ENCODE measurements at places on chromosomes 2 and 18.

- DNase-seq: no peak
Measured at GRCh38 chr18:57845605-57846074, 42.5 kb upstream of the ATP8B1 start.

GRCh38 chr2:27932396-27932795, 41.9 kb downstream of the BABAM2 start:
- no peak for DNase-seq

GRCh38 chr2:96146881-96147592, 1.8 kb upstream of the DUSP2 start:
- DNase-seq: no peak

DNA sequence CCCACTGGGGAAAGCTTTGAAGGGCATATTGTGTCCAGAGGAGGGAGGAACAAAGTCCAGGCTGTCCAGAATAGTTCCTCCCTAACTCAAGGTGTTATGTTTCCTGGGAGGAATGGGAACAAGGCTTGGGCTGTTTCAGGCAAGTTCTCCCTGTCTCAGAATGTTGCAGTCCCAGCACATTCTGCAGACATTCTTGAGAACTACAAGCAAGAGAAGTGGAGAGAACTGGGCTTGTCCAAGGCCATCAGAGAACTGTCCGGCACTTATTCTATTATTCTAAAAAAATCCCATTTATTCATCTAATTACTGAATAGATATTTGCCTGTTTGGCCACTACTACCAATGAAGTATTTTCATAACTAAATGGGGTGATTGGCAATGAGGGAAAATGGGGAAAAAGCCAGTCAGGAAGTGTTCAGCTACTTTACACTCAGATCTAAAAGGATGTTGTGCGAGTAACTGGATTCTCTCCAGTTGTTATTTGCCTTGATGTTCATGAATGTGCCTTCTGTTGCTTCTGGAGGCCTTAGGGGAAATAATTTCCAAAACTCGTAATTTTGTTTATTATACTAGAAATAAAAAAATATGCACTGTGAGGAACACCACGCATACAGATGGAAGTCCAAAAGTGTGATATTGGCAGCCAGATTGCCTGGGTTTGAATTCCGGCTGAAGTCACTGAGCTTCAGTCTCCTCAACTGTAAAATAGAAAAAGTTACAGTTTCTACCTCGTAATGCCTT, 300.1 kb upstream of the RND3 start:
- DNase-seq: no peak

- DNase-seq: no peak
Measured at GRCh38 chr18:77201506-77201905, 48.1 kb upstream of the GALR1 start.

DNA sequence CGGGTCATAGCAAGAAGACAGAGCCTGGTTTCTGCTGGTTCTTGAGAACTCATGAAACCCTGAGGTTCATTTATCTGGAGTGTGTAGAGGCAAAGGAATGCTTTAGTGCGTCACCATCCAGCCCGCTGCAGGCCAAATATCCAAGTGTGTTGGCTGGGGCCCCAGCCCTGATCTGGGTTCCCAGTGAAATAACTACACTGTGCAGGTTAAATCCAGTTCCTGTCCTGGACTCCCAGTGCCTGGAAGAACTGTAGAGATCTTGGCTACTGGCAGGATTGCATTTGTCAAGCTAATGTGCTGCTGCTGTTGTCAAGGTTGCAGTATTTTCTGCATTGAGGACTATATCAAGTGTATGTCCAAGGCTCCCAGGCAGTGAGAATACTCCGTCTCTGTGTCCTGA, 89.9 kb downstream of the MAPK4 start:
- DNase-seq: no peak

DNA sequence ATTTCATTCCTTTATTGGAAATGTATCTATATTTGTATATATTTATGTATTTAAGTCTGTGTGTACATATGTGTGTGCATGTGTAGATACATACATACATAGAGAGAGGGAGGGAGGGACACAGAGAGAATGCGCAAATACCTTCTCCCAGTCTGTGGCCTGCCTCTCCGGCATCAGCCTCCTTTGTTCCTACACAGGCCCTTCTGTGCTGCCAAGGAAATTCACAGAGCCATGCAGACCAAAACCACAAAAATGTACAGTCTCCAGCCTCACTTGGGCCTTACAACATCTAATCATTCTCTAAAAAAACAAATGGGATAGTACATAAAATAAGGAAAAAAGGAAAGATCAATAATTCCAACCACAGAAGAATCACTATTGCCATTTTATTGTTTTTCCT, 8.8 kb upstream of the CRACDL start:
- no peak for DNase-seq

DNA sequence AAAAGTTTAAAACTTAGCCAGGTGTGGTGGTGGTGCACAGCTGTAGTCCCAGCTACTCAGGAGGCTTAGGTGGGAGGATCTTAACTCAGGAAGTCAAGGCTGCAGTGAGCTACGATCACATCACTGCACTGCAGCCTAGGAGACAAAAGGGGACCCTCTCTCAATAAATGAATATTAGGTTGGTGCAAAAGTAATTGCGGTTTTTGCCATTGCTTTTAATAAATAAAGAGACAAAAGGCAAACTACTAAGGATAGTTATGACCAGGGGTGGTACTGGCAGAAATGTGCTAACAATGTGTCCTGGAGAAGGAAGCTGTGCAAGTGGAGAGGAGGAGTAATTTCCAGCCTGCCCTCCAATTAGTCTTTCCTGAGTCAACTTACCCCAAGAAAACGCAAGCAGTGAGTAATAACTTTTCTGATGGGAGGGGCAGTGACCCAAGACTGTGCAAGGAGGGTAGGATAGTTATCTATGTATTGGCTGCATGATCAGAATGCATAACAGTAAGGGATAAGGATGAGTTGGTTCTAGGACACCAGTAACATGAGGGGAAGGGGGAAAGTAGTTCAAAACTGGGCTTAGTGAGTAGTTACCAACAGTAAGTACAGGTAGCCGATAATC, 1.5 kb downstream of the EXOC6B start:
- no peak for DNase-seq

- DNase-seq: no peak
Measured at GRCh38 chr2:231489990-231490389, 25.7 kb upstream of the NCL start.

GRCh38 chr18:70288171-70288850, 534 bp upstream of the SOCS6 start:
- DNase-seq: no peak

GRCh38 chr2:30239308-30239985, 8.1 kb downstream of the LBH start:
- peak; percentile 60 for DNase-seq

GRCh38 chr2:126793885-126794613, 104.6 kb upstream of the TEX51 start:
- DNase-seq: no peak

- no peak for DNase-seq
Measured at GRCh38 chr2:52082646-52083045, 1050.7 kb upstream of the NRXN1 start.

GRCh38 chr18:72391951-72392350, 152.2 kb downstream of the CBLN2 start:
- DNase-seq: no peak

- DNase-seq: no peak
Measured at GRCh38 chr2:106147665-106148064, 46.4 kb downstream of the UXS1 start.

DNA sequence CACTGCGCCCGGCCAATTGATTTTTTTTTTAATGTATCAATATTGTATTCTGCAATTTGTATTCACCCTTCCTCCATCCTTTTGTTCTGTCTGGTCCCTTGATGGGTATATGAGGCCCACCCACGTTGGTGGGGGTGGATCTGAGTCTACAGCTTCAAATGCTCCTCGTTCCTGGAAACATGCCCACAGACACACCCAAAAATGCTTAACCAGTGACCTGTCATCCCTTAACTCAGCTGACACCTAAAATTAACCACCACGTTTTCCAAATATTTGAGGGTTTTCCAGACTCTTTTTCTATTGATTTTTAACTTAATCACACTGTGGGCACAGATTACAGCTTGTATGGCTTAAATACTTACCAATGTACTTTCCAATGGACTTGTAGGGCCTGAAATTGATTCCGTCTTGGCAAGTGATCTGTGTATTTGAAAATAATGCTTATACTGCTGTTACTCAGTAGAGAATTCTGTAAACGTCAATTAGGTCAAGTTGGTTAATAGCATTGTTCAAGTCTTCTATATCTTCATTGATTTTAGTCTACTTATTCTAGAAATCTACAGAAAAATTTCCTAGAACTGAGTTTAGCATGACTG, 34.4 kb upstream of the CYP27C1 start:
- no peak for DNase-seq

DNA sequence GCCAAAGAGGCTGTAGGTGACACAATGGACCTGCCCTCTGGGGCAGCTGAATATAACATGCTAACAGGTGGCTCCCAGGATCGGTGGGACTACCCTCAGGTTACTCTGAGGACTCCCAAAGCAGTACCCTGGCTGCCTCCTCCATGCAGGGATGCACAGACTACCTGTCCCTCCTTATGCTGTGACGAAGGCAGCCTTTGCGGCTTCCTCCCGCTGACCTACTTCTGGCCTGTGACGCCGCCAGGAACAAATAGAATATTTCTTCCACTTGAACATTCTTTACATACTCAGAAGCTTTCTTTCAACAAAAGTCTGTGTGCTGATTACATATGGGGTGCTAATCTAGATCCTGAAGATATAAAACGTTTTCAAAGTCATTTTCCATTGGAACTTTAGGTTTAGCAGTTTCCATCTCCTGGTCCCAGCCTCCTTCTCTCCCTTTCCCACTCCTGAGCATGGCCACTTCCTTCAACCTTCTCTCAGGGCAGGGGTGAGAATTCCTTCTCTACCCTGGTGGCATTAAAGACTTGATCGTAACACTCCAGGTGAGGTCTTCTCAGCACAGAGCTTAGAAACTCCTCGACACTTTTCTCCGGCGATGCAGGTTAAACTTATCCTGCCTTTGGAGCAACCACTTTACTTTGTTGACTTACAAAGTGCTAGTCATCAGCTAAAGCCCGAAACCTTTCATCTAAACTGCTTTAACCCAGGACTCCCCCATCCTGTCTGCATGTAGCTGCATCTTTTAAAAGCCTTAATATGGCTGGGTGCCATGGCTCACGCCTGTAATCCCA, 58.9 kb upstream of the STK17B start:
- peak; percentile 33 for DNase-seq

GRCh38 chr2:122028371-122029100, 273.1 kb downstream of the TSN start:
- DNase-seq: no peak

DNA sequence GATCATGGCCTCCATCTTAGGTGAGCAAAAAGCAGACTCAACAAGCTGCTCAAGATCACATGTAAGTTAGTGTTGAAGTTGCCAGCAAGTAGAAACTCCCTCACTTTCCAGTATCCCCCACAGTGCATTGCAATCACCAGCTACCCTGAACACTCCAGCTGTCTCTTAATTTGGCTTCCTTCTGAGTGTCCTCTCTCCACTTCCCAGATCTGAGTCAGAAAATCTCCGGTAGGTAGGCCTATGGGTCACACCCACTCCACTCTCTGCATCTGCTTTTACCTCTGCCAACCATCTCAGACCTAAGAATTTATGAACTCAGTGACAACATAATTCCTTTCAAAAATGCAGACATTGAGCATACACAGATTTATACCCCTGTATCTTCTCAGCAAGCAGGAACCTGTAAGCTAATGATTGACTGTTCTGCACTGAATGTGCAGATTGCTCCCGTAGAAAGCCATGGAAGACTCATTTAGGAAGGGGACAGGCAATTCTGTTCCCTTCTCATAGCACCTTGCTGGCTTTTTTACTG, 656.9 kb downstream of the EPHA4 start:
- no peak for DNase-seq

DNA sequence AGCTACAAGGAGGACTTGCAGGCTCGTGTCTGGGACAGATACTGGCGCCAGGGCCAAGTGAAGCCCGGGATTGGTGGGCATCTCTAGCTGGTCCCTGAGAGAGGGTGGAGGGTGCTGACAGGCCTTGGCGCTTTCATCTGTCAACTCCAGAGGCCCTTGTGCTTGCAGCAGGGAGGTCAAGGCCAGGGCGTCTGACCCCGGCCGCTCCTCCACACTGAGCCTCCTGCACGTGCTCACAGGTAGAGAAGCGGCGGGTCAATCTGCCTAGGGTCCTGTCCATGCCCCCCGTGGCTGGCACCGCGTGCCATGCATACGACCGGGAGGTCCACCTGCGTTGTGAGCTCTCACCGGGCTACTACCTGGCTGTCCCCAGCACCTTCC, 9.5 kb downstream of the CAPN10 start:
- DNase-seq: no peak

GRCh38 chr2:46885376-46885775, 30.2 kb downstream of the MCFD2 start:
- no peak for DNase-seq

GRCh38 chr2:237352279-237352845, 61.6 kb downstream of the COL6A3 start:
- no peak for DNase-seq

- DNase-seq: no peak
Measured at GRCh38 chr2:230896346-230897115, 28.5 kb downstream of the GPR55 start.

- no peak for DNase-seq
Measured at GRCh38 chr2:111007757-111008688, 112.7 kb upstream of the BCL2L11 start.

DNA sequence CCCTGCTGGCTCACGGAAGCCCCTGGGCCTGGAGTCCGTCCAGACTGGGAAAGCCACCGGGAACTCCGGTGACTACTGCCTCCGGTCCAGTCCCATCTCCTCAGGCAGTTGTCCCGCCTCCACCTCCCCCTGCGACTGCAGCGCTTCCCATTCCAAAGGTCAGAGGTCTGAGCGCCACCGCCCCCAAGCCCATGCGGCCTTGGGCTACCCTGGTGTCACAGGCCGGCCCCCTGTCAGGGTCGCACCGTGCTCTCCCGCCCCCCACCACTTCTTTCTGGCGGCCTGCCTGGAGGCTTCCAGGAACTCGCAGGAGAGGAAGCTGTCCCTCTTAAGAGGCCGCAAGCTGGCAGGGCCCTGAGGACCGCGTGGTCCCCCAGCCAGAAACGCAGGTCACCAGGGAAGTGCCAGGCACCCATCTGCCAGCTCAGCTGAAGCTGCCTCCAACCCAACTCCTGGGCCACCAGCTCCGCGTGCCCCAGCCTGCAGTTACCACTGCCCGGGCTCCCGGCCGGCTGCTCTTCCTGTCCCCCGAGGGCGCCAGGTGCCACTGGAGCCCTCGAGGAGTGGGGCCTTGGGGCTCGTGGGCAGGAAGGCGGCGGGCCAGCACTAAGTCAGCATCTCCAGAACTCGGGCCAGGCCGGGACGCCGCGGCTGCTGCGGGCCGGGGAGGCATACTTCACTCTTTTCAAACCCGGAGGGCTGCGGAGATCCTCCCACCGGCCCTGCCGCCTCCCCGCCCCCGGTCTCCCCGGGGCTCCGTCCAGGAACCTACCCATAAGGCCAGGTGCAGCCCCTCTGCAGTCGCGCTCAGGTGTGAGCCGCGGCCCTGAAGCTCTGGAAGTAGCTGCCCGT, 83.3 kb upstream of the POMC start:
- peak; percentile 27 for DNase-seq

GRCh38 chr18:61597316-61597715, 264.1 kb downstream of the CDH20 start:
- DNase-seq: no peak

Measured in stimulated activated CD4-positive, alpha-beta T cell treated with anti-CD3 and anti-CD28 coated beads, Interleukin-12 subunit alpha, Interleukin-12 subunit beta, amount 100 ng/mL, for 4 hours (primary cell).